ENCODE measurements at places on chromosomes 11 and 22. TPM values are rescaled to one million over a fixed set of nuclear protein-coding genes. Genes with fewer than 3 reads are reported as not detected.

HEPN1 gene
- not detected for total RNA-seq

PNPLA3 gene
- 0.22 TPM for total RNA-seq

IL10RA gene
- 280 TPM for total RNA-seq

TRIM49D1 gene
- total RNA-seq: not detected

CEP126 gene
- 0.27 TPM for total RNA-seq

CDC42BPG gene
- 0.42 TPM for total RNA-seq

OR10A2 gene
- total RNA-seq: not detected

CTSW gene
- total RNA-seq: 29.5 TPM

HBB gene
- total RNA-seq: not detected

SNX32 gene
- 2.3 TPM for total RNA-seq

RIBC2 gene
- total RNA-seq: 8.9 TPM

ANO9 gene
- 77.6 TPM for total RNA-seq

C11orf42 gene
- not detected for total RNA-seq

OMP gene
- total RNA-seq: not detected

FZD4 gene
- total RNA-seq: 0.05 TPM

GTSE1 gene
- 55.8 TPM for total RNA-seq

SLC22A8 gene
- total RNA-seq: not detected

OSBP2 gene
- total RNA-seq: 4.1 TPM

USP2 gene
- 0.15 TPM for total RNA-seq

MAML2 gene
- 13.9 TPM for total RNA-seq

MS4A8 gene
- not detected for total RNA-seq

OR8K1 gene
- not detected for total RNA-seq

OR51B5 gene
- total RNA-seq: not detected

LRP5 gene
- 29.5 TPM for total RNA-seq

OR5AN1 gene
- total RNA-seq: not detected
